ENCODE measurements at places on chromosomes 6 and 20. TPM values are rescaled to one million over a fixed set of nuclear protein-coding genes. Genes with fewer than 3 reads are reported as not detected.

- DNase-seq: no peak
Observed at GRCh38 chr6:150930841-150931240, 65.3 kb downstream of the MTHFD1L start.

- DNase-seq: no peak
Observed at GRCh38 chr20:14406495-14406894, 69.1 kb upstream of the FLRT3 start.

GRCh38 chr6:33720998-33721397, 9.5 kb upstream of the UQCC2 start:
- DNase-seq: no peak

- no peak for DNase-seq
Observed at GRCh38 chr20:48407710-48408109, 420.1 kb downstream of the PREX1 start.

Gene SEMG2
- not detected for total RNA-seq

Gene ABHD16B
- total RNA-seq: not detected

Gene ZNF311
- total RNA-seq: 0.53 TPM

DNA sequence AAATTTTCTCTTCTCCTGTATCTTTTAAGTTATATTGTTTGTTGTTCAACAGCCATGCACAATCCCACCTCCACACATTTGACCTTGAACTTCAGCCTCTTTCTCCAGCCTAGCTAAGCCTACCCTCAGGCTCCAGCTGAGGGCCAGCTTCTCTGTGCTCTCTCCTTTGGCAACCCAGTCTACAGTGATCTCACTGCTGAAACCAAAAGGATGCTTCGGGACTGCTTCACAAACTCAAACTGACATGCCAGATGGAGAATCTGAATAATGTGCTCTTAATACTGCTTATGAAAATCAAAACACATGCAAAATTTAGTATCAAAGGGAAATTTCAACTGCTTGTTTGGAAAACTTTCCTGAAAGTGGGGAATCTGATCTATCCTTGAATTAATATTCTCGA, 16.1 kb upstream of the RIN2 start:
- no peak for DNase-seq

Gene MMP24
- not detected for total RNA-seq

DNA sequence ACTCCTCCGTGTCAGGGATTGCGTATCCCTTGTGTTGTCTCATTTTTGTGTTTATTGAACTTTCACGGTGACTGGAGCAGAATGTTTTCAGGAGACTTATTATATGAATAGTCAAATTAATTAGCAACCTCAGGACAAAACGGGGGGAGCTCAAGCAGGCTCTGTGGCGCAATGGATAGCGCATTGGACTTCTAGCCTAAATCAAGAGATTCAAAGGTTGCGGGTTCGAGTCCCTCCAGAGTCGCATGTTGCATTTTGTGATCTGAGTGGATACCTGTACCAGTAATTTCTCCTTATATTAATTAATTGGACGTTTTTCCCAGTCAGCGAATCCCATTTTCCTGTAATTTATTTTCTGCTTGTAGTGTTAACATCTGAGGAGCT, 89.1 kb upstream of the ZNF184 start:
- DNase-seq: no peak

Gene DEFB124
- not detected for total RNA-seq

Gene RAE1
- total RNA-seq: 67.5 TPM
